ENCODE measurements at places on chromosomes 7 and 10.

GRCh38 chr7:101234636-101235035 is 3.0 kb downstream of the CLDN15 start:
- no peak for DNase-seq

GRCh38 chr10:70615211-70615610 is 12.7 kb upstream of the PRF1 start:
- DNase-seq: no peak

DNA sequence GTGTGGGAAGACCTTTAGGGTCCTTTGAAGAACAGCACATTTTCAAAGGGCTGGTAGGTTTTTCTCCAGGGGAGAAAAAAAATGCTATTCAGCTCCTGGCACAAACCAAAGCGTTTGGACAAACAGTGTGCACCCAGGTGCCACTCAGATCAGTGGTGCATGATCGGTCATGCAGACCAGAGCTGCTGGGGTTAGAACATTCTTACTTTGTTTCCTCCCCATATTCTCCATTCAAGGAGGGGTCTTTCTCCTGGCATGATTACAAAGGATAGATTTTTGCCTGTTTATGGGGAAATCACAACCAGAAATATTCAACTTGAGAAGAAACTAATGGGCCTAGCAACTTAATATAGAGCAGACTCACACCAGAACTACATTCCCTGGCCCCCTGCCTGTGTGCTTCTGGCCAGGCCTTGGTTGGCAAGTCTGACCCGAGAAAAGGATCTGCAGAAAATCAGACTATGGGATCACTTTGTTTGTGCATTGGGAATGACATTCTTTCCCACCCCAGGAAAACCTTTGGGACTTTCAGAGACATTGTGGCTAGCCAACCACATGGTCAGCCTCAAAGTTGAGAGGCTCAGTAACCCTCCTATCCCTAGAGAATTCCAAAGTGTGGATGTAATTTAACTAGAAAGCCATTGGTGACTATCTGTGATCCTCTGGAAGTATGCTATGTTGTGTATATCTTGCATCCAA is 82.3 kb upstream of the FGL2 start:
- no peak for DNase-seq

DNA sequence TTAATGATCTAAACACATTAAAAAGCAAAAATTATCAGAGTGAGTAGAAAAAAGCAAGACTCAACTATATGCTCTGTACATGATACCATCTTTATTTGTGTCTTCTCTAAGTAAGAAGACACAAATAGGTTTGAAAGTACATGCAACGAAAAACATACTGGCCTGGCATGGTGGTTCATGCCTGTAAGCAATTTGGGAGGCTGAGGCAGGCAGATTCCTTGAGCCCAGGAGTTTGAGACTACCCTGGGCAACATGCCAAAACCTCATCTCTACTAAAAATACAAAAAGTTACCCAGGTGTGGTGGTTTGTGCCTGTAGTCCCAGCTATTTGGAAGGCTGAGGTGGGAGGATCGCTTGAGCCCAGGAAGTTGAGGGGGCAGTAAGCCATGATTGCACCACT is 78.1 kb upstream of the TOMM7 start:
- DNase-seq: no peak

GRCh38 chr10:31977440-31978155 is 49.0 kb upstream of the ARHGAP12 start:
- DNase-seq: no peak

All from stimulated activated CD4-positive, alpha-beta T cell treated with anti-CD3 and anti-CD28 coated beads, Interleukin-4, amount 100 ng/mL, for 24 hours (primary cell).